ENCODE measurements at places on chromosomes 4 and X.
A peak's percentile ranks its signal among the peaks of the same experiment; 100 is the strongest.

GRCh38 chrX:102711872-102712215 is 404 bp upstream of the GPRASP2 start:
- DNase-seq = no peak

- no peak for DNase-seq
Observed at GRCh38 chrX:78333521-78333920, 6.1 kb upstream of the CYSLTR1 start.

- DNase-seq = no peak
Observed at GRCh38 chr4:130422261-130422660, 1326.3 kb downstream of the C4orf33 start.

DNA sequence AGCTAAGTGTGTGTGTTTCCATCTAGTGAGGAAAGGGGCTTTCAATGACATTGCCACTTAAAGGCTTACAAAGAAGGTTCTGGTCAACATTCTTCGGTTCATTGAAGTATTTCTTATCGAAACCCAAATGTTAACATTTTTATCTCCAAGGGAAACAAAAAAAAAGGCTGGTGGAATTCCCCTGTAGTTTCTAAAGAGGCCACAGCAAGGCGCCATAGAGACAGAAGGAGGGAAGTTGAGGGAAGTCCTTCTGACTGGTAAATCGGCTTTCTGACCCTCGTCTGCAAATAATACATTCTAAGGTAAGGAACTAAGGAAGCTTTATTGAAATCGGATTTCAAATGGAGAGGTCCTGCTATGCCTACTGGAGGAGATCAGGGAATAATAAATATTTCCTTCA is 1.7 kb upstream of the ZFP42 start:
- DNase-seq = no peak

DNA sequence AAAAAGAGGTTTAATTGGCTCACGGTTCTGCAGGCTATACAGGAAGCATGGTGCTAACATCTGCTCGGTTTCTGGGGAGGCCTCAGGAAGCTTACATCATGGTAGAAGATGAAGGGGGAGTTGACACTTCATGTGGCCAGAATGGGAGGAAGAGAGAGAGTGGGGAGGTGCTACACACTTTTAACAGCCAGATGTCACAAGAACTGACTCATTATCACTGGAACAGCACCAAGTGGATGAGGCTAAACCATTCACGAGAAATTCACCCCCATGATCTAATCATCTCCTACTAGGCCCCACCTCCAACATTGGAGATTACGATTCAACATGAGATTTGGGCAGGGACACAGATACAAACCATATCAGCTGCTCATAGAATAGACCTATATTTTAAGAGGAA is 255.8 kb downstream of the OPHN1 start:
- DNase-seq = no peak

- no peak for DNase-seq
Observed at GRCh38 chrX:9482408-9482807, 17.6 kb downstream of the TBL1X start.

DNA sequence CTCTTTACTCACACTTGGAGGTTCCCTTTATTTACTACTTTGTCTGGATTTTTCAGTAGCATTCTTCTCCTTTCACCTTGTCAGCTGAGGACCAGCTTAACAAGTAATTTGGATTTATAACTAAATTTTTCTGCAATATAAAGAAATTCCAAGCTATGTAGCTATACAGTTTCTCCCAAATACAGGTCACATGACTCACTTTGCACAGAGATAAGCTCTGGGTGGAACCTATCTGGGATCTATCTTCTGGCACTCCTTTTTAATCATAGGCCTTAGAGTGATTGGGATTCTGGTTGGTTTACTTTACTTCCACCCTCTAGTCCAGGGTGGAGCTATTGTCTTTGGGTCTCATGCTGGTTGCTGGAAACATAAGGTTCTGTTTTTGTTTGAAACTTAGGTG is 34.9 kb upstream of the STK26 start:
- no peak for DNase-seq

- no peak for DNase-seq
Observed at GRCh38 chr4:26766141-26766540, 94.5 kb upstream of the STIM2 start.

DNA sequence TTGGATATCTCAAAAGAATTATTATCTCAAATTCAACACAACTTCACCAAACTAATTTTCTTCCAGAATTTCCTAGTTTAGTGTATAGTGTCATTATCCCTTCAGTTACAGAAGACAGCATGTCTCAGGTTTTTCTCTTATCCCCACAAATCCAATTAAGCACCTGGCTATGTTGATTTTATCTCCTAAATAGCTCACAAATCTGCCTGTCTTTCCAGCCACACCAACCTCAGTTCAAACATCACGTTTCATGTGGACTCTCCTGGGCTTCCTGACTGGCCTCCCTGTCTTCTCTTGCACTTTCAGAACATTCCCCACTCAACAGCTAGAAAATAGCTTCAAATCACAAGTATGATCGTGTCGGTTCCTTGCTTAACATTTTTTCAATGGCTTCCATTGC is 14.8 kb downstream of the STK32B start:
- no peak for DNase-seq

- DNase-seq = no peak
Observed at GRCh38 chr4:182698212-182698611, 219.0 kb downstream of the DCTD start.

DNA sequence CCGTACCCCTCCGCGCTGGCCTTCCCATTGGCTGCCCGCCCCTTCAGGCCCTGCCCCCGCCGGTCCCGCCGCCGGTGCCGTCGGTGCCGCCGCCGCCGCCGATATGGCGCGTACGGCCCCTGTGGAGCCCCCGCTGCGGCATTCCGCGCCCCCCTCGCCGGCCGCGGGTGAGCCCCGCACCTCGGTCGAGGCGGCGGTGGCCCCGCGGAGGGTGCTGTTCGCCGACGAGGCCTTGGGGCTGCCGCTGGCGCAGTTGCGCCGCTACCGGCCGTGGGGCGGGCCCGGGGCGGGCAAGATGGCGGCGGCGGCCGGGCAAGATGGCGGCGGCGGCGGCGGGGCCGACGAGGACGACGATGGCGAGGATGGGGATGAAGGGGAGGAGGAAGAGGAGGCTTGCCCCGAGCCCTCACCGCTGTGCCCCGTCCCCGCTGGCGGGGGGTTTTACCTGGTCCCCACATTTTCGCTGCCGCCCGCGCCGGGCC is at the start of gene PPP1R3F:
TSS of gene PPP1R3F (plus strand) at position 27 of the 482 bp plus-strand sequence. CDS start at position 104, 77 bp downstream.
- no peak for DNase-seq

GRCh38 chr4:172141025-172141424 is 327.8 kb downstream of the GALNTL6 start:
- DNase-seq = no peak

DNA sequence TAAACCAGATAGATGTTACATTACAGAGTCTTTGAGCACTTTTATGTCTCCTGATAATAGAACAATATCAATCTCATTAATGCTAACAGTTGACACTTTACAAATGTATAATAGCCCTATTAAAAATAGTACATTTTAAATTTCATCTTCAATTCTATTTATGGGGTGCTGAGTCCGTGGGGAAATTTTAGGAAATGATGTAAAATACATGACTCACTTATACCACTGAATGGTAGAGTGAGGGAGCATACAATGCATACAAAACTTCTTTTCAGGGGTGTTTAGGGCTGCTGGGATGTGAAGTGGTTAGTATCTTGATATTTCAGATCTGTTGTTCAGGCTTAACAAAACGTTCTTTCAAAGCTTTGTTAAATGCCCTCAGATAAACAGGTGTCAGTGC is 696.2 kb downstream of the TRAM1L1 start:
- DNase-seq = no peak

DNA sequence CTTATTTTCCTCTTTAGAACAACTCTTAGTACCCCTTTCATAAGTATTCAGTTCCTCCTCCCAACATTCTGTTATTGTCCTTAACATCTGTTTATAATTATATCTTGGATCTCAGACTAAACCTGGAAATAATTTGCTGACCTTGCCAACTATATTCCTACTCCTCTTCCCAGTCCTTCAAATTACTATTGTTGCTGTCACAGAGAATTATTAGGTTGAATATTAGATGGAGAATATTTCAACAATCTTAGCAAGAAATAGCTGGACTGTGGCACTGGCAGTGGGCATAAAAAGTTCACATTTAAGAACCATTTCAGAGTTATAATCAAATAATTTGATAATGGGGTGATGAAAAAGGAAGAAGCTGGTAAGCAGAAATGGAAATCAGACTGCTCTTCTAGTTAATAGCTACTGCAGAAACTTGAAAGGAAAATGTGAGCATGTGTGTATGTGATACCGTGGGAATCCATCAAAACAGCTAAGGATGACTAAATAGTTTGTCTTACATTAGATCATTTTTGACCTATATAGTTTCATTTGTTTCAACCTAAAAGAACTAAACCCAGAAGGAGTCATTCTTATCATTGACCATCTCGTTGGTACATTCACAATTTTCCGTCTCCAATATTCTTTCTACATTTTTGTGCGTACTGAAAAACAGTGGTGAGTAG is 43.3 kb upstream of the PRDM8 start:
- DNase-seq = peak; percentile 18

DNA sequence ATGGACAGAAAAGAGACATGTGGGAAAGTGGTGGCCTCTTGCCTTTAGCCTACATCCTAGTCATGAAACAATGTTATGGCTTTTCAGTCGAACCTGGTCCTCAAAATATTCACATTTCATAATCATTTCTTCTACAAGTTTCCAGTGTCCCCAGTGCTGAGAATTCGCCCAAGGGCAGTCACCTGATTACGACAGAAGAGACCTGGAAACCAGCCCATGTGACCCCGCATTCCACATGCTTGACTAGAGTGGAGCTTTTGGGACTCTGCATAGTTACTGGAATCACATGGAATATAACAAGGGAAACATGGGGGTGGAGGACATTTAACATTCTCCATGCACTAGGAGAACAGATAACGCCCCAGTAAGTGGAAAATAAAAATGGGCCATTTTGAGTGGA is 100.1 kb downstream of the PPARGC1A start:
- DNase-seq = peak; percentile 32

DNA sequence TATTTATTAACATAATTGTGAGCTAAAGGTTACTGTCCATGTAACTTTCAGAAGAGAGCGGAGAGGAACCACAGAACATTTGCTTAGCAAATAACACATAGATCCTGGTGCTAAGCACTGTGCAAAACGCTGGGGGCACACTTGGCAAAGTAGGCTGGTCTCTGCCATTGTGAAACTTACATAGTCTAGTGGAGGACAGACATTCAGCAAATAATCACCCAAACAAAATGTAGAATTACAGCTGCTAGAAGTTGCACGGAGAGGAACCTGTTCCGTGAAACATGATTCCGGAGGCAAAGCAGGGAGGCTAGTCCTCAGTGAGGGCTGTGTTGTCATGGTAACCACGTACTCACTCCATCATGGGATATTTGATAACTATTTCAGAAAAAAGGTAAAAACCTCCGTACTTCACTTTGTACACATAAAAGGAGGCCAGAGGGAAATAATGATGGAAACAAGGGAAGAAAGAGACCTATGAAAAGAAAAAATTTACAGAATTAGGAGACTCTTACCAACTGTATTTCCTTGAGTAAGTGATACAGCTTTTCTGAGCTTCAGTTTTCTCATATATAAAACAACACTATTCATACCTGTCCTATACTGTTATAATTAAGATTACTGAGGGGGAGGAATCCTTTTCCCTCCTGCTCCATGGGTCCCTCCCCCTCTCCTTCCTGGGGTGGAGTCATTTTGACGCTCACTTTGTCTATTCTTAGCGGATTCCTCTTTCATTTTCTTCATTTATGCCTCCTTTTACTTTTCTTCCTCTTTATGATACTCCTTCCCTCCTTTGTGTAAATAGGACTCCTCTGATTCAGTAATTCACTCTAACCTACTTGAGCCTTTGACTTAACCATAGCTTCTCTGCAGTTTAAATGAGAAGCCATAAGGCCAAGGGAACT is 825 bp upstream of the RASGEF1B start:
- no peak for DNase-seq

GRCh38 chr4:80423553-80424224 is 88.2 kb downstream of the CFAP299 start:
- no peak for DNase-seq

DNA sequence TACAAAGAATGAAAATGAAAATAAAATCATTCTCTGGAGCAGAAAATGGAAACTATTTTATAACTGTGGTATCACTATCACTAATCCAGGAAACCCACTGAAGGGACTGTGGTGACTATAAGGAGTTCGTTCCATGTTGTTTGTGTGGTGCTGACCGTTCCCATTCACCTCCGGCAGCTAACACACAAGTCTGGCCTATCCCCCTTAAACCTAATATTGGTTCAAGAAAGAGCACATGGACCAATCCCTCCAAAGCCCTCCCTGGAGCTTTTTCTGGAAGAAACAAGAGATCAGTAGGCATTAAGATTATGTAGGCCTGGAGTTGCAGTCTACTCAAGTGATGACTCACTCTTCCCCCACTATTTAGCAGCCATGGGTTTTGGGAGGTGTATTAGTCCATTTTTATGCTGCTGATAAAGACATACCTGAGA is 25.9 kb upstream of the FAM241A start:
- no peak for DNase-seq
